ENCODE measurements at places on chromosomes 3 and 15. TPM values are rescaled to one million over a fixed set of nuclear protein-coding genes. Genes with fewer than 3 reads are reported as not detected.

STRC gene
- 1.2 TPM for total RNA-seq

SNX33 gene
- total RNA-seq: 57.3 TPM

ATP1B3 gene
- 78.7 TPM for total RNA-seq

CADM2 gene
- 1.8 TPM for total RNA-seq

FETUB gene
- total RNA-seq: not detected

SUCNR1 gene
- 3.2 TPM for total RNA-seq

HTD2 gene
- 13.9 TPM for total RNA-seq

LPP gene
- 1,568 TPM for total RNA-seq

TGFBR2 gene
- 250 TPM for total RNA-seq

SAXO2 gene
- total RNA-seq: not detected

SLC27A2 gene
- not detected for total RNA-seq

DNA sequence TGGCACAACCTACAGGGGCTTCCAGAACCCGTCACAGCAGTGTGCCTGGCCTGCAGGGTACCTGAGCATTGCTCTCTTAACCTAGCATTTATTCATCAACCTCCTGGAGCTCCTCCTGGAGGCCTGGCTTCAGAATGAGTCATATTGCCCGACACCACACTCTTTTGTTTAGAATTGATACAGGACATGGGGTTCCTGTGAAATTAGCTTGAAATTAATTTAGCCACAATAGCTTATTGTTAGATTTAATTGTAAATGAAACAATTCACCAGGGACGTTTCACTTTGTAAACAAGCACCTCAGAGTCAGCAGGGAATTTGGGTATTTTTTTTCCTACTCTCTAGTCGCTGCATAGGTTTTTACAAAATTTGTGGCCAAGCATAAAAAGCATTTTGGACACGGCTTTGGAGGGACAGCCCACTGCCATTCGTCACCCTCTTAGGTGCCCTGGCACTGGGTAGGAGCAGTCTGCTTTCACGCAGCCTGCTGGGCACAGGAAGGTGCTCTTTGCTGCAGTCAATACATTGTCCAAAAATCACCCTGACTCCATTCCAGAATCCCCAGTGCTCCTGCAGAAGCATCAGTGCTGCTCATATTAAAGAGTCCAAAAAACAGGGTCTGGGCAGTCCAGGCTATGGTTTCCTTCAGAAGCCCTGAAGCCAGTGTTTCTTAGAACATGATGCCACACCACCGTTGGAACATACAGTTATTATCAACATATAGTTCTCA lies 60.8 kb upstream of the MEF2A start:
- no peak overlapping the region for H3K4me3 ChIP-seq
- H3K27me3 ChIP-seq: no peaks in the 10 kb centered on the region
- DNase-seq: no peak
- no peak overlapping the region for H3K27ac ChIP-seq
- H3K36me3 ChIP-seq: no peaks in the 10 kb centered on the region
- peaks cover 50% of the 10 kb centered on the region for H3K4me1 ChIP-seq

DNA sequence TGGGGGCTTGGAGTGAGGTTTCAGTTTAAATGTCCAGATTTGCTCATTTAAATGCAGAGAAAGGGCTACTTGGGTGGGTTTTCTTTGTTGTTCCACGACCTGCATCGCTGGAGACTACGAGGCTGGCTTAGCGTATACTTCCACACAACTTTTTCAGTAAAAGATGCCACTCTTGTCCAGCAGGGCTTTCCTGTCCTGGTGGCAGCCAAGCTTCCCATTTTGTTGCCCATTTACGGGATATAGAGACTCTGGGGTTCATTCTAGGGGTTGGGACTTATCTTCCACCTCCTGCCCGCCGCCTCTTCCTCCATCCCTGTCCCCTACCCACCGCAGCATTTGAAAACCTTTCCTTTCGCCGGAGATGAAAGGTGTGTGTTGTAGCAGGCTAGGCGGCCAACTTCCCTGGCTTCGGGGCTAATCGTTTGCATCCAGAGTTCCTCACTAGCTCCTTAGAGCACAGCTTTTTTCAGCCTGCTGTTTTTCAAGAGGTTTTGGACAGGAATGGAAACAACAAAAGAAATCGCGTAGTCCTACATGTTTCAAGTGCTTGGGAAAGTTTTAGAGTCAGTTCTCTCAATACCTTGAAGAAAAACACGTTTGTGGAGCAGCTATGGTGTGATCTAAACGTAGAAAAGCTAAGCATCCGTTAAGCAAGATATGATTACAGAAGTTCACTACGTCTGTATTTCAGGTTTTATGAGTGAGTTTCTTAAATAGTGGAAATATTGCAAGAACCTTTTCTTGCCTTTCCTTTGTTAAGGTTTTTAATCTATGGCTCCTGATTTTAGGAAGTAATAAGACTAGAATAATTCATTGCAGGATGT lies 843 bp downstream of the CHRNA5 start:
- H3K4me1 ChIP-seq: peaks cover 8% of the 10 kb centered on the region
- H3K27me3 ChIP-seq: no peaks in the 10 kb centered on the region
- H3K4me3 ChIP-seq: peak overlapping the region; percentile 70
- no peaks in the 10 kb centered on the region for H3K36me3 ChIP-seq
- H3K27ac ChIP-seq: no peak overlapping the region

DNA sequence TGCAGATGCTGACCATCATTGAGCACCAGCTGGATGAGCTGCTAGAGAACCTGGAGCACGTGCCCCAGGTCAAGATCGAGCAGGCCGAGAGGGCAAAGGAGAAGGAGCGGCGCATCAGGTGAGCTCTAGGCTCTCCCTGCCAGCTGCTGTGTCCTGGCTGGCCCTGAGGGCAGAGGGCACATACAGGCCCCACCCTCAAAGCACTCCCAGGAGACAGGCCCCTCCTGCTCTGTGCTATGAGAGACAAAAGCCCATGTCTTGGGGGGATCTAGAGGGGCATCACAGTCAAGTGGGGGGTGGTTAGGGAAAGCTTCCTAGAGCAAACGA lies 39.5 kb downstream of the CFAP100 start:
- no peak overlapping the region for H3K4me3 ChIP-seq
- no peak for DNase-seq
- H3K27me3 ChIP-seq: no peaks in the 10 kb centered on the region
- peaks cover 13% of the 10 kb centered on the region for H3K36me3 ChIP-seq
- no peaks in the 10 kb centered on the region for H3K4me1 ChIP-seq
- H3K27ac ChIP-seq: no peak overlapping the region

DNA sequence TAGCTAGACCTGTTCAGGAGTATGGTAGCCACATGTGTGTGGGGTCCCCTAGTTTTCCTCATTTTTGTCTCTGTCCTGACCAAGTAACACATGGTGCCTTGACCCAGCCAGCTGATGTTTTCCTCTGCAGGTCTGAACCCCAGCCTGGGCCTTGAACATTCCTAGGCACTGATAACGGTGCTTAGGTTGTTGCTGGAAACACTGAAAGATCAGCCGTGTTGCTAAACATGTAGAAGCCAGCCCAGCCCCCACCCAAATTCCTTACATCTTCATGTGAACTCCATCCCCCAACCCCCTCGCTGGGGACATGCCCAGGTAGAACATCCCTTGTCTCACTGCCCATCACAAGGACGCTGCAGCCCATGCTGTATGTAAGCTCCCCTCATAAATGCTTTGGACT lies 18.7 kb downstream of the RTP3 start:
- H3K27ac ChIP-seq: no peak overlapping the region
- H3K36me3 ChIP-seq: no peaks in the 10 kb centered on the region
- H3K4me3 ChIP-seq: no peak overlapping the region
- H3K4me1 ChIP-seq: no peaks in the 10 kb centered on the region
- DNase-seq: no peak

GRCh38 chr15:73573037-73573436 lies 60.2 kb downstream of the NPTN start:
- H3K4me3 ChIP-seq: no peak overlapping the region
- H3K4me1 ChIP-seq: peaks cover 6% of the 10 kb centered on the region
- no peak overlapping the region for H3K27ac ChIP-seq
- no peaks in the 10 kb centered on the region for H3K27me3 ChIP-seq
- H3K36me3 ChIP-seq: peaks cover 60% of the 10 kb centered on the region
- DNase-seq: no peak

DNA sequence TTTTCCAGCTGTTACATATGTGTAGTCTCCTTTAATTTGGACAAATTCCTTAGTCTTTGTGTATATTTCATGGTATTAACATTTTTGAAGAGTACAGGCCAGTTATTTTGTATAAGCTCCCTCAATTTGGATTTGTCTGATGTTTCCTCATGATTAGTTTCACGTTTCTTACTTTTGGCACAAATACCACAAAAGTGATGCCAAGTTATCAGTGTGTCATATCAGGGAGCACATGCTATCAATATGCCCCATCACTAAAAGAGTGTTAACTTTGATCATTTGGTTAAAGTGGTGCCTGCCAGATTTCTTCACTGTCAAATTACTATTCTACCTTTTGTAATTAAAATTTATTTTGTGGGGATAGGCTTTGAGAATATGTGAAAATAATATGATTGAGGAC lies 14.6 kb downstream of the PCNP start:
- H3K27ac ChIP-seq: no peak overlapping the region
- DNase-seq: no peak
- H3K4me1 ChIP-seq: no peaks in the 10 kb centered on the region
- H3K27me3 ChIP-seq: no peaks in the 10 kb centered on the region
- H3K36me3 ChIP-seq: peaks cover 21% of the 10 kb centered on the region

GRCh38 chr3:189941125-189941524 lies 179.6 kb downstream of the P3H2 start:
- no peaks in the 10 kb centered on the region for H3K4me1 ChIP-seq
- no peak overlapping the region for H3K4me3 ChIP-seq
- H3K27me3 ChIP-seq: no peaks in the 10 kb centered on the region
- no peaks in the 10 kb centered on the region for H3K36me3 ChIP-seq
- no peak overlapping the region for H3K27ac ChIP-seq

DNA sequence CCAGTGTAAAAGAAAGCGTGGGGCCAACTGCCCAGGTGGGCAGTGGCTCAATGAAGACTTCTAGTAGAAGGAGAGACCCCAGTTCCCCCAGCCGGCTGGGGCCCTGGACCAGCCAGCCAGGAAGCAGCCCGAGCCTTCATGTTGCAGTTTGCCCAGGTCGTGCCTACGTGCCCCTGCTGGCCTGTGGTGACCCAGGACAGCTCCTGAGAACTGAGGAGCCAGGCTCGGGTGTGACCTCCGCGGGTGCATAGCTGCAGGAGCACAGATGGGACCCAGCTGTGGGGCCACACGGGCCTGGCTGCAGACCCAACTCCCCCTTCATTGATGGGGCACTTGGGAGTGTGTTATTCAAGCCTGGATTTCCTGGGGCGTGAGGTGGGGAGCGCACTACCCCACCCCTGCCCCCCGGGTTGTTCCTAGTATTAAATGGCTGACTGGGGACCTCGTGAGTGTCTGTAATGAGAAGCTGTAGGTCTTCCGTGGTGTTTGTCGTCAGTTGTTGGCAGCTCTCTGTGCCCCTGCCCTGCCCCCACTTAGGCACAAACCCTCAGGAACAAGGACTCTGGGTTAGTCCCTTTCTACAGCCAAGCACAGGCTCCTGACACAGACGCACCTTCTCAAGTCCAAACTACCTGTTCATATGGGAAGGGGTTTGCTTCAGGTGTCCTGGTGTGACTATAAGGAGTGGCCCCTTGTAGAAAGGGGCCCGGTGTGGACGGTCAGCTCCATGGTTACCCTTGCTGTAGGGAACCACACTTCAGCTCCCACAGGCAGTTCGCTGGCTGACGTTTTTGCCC lies 39.1 kb downstream of the IDH2 start:
- no peak for DNase-seq
- H3K4me3 ChIP-seq: no peak overlapping the region

DNA sequence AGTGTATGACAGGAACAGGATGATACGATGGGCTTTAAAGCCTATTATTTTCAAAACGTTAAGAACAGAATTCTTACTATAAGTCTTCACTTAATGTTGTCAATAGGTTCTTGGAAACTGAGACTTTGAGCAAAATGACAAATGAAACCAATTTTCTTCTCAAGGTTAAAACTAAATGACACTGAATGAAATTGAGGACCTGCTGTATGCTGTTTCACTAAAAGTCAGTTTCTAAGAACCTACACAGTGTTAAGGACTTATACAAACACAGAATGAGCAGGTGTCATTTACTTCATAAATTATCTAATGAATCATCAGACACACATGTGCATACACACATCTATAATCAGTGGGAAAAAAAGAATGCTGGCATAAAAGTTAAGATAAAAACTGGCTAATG lies 106.9 kb downstream of the RFTN1 start:
- H3K4me3 ChIP-seq: no peak overlapping the region
- H3K27me3 ChIP-seq: no peaks in the 10 kb centered on the region
- H3K36me3 ChIP-seq: no peaks in the 10 kb centered on the region
- no peaks in the 10 kb centered on the region for H3K4me1 ChIP-seq
- H3K27ac ChIP-seq: no peak overlapping the region

GRCh38 chr15:70512772-70513362 lies 250.5 kb downstream of the UACA start:
- H3K4me3 ChIP-seq: no peak overlapping the region
- peaks cover 13% of the 10 kb centered on the region for H3K4me1 ChIP-seq
- no peak for DNase-seq
- no peaks in the 10 kb centered on the region for H3K27me3 ChIP-seq
- H3K36me3 ChIP-seq: no peaks in the 10 kb centered on the region

DNA sequence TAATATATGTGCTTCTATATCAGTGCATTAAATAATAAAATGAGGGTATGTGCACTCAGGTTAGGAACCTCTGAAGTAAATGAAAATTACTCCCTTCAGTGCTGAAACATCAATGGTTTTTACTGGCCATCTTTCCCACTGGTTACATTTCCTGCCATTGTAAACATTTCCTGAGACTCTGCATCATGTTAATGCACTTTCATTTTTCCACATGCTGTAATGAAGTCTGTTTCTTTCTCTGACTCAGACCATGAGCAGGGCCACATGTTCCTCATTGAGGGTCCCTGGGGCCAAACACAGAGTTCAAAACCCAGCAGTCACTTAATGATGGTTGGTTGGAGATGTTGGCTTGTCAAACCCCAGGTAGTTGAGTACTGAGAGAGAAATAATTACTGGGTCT lies 15.3 kb downstream of the FAM3D start:
- no peak overlapping the region for H3K27ac ChIP-seq
- H3K36me3 ChIP-seq: no peaks in the 10 kb centered on the region
- no peak overlapping the region for H3K4me3 ChIP-seq
- DNase-seq: no peak
- H3K27me3 ChIP-seq: no peaks in the 10 kb centered on the region
- H3K4me1 ChIP-seq: no peaks in the 10 kb centered on the region

- peaks cover 3% of the 10 kb centered on the region for H3K4me1 ChIP-seq
- no peaks in the 10 kb centered on the region for H3K27me3 ChIP-seq
- no peaks in the 10 kb centered on the region for H3K36me3 ChIP-seq
- no peak overlapping the region for H3K4me3 ChIP-seq
Measured at GRCh38 chr3:68088216-68088615, 433.8 kb upstream of the SUCLG2 start.

DNA sequence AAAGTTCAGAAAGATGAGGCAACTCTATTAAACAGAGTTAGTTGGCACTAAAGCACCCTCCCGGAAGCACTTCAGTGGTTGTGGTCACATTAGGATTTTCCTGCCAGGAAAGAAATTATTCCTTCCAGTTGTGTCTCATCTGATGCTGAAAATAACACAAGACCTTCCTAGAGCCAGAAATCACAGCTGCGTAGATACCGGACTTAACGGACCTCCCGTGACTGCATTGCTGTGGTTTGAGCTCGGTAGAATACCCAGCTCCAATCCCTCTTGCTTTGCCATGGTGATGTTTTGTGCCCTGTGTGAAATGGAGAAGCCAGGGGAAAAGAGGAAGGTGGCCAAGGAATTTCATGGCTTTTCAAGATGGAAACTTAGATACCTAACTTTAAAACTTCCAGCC lies 215.0 kb upstream of the IGF1R start:
- no peaks in the 10 kb centered on the region for H3K4me1 ChIP-seq
- no peak overlapping the region for H3K4me3 ChIP-seq
- H3K27me3 ChIP-seq: no peaks in the 10 kb centered on the region
- DNase-seq: no peak
- no peak overlapping the region for H3K27ac ChIP-seq
- H3K36me3 ChIP-seq: no peaks in the 10 kb centered on the region

- H3K4me3 ChIP-seq: no peak overlapping the region
- no peaks in the 10 kb centered on the region for H3K36me3 ChIP-seq
- DNase-seq: no peak
- no peak overlapping the region for H3K27ac ChIP-seq
Measured at GRCh38 chr3:133152056-133152455, 113.9 kb downstream of the TMEM108 start.
